ENCODE measurements at places on chromosomes 3 and 15. TPM values are rescaled to one million over a fixed set of nuclear protein-coding genes. Genes with fewer than 3 reads are reported as not detected.

GRCh38 chr3:145767909-145768308, 393.1 kb downstream of the PLOD2 start:
- H3K27me3 ChIP-seq = no peaks in the 10 kb centered on the region
- H3K4me1 ChIP-seq = no peaks in the 10 kb centered on the region
- DNase-seq = no peak
- no peak overlapping the region for H3K27ac ChIP-seq
- no peak overlapping the region for H3K4me3 ChIP-seq

DNA sequence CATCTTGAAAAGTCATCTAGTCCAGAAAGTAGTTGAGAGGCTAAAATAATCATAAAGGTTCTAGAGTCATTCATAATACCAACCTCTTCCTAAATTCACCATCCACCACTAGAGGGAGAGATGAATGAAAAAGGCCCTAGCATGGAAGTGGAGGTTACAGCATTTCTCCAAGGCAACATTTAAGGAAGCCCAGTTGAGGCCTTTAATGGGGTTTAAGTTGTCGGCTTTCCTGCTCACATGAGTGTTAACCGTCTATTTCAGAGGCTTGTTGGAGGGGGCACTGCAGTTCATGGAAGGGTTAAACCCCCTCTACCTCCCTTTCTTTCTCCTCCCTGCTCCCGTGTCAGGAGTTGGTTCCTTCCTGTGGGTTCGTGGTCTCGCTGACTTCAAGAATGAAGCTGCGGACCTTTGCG, 3.8 kb upstream of the SLCO3A1 start:
- DNase-seq = no peak
- no peak overlapping the region for H3K4me3 ChIP-seq
- H3K36me3 ChIP-seq = no peaks in the 10 kb centered on the region
- H3K4me1 ChIP-seq = peaks cover 8% of the 10 kb centered on the region

DNA sequence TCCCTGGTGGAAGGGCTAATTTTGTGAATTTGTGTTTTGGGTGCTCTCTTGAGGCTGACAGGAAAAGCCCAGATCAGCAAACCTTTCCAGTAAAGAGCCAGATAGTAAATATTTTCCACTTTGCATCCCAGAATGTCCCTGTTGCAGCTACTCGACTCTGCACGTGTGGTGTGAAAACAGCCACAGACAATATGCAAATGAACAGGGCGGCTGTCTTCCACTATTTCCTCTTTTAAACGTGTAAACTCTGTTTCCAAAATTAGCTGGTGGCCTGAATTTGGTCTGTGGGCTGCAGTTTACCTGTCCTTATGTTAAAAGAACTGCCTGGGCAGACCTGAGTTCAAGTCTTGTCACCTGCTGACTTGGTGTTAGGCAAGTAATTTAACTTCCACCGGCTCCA, 202.7 kb downstream of the EDEM1 start:
- H3K4me1 ChIP-seq = no peaks in the 10 kb centered on the region
- no peak overlapping the region for H3K27ac ChIP-seq
- H3K27me3 ChIP-seq = no peaks in the 10 kb centered on the region
- DNase-seq = no peak
- H3K36me3 ChIP-seq = no peaks in the 10 kb centered on the region

Gene BNC1
- not detected for total RNA-seq

- H3K4me3 ChIP-seq = peak overlapping the region; percentile 54
- H3K27me3 ChIP-seq = peaks cover 2% of the 10 kb centered on the region
- H3K36me3 ChIP-seq = no peaks in the 10 kb centered on the region
Measured at GRCh38 chr3:183161552-183162336, 790 bp downstream of the LAMP3 start.

DNA sequence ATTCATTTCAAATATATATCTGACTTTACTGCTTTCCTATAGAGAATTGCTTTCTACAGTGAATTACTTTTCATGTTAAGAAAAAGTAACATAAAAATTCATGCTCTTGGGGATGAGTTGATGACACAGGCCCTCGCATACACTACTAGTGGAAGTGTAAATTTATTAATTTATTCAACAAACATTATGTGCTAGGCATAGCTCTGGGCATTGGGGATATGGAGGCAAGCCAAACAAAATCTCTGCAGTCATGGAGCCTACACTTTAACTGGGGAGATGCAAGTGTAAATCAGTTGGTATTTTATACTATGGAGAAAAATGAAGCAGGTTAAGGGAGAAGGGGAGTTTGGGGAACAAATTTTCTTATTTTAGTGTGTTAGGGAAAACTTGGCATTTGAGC, 340.7 kb downstream of the RAP2B start:
- H3K4me1 ChIP-seq = no peaks in the 10 kb centered on the region
- H3K27ac ChIP-seq = no peak overlapping the region
- no peaks in the 10 kb centered on the region for H3K36me3 ChIP-seq
- DNase-seq = no peak
- no peaks in the 10 kb centered on the region for H3K27me3 ChIP-seq

DNA sequence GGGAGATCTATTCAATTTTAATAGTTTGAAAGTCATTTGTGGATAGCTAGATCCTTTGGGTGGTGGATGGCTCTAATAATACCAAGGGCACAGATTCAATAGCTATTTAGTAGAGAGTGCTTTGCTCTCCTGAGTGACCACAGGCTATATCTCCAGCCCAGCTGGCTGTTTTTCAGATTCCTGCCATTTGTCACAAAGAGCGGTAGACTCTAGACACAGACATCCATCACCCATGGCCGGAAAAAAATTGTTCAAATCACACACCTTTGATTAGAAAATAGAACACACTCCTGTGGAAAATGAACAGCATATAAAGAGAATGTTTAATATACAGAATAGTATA, 171.6 kb upstream of the MITF start:
- H3K4me3 ChIP-seq = no peak overlapping the region
- H3K27me3 ChIP-seq = no peaks in the 10 kb centered on the region
- no peak overlapping the region for H3K27ac ChIP-seq
- no peak for DNase-seq
- no peaks in the 10 kb centered on the region for H3K36me3 ChIP-seq

Measured in Panc1 (cell line).